Hematopoietic multipotent progenitor cell treated with erythropoietin and hydrocortisone succinate and interleukin-3 and kit ligand, for 15 days (in vitro differentiated cells): ENCODE measurements at places on chromosomes 6 and 20.

DNA sequence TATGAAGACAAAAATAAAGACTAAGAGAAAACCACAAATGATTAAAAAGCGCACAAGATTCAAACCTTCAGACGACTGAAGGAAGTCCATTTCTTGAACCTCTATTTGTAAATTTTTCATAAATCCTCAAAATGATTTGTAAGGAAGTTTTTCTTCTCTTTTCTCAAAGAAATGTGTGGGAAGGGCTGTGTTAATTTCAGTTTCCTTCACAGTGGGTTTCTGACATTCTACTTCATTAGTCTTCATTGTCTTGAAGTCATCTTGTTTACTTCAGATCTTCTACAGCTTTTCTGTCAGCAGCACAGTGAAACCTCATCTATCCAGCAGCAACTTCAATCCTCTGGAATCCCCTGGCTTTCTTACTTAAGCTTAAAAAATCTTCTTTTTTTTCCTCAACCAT lies 87.6 kb upstream of the MYLIP start:
- no peak for DNase-seq

DNA sequence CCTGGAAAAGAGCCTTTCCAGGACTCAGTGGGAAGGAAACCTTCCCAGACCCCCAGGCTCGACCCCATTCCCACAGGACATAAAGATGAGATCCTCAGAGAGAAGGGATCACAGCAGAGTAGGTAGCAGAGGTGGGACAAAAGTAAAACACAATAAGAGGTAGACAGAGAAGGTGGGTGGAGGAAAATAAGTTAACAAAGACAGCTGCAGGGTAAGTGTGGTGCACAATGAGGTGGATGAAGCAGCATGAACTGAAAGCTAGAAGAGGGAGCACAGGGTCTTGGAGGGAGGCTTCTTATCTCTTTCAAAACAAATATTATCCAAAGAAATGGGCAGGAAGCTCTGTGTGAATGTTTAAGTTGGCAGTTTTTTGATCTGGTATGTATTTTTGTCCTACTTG lies 14.0 kb upstream of the MAP7 start:
- no peak for DNase-seq

DNA sequence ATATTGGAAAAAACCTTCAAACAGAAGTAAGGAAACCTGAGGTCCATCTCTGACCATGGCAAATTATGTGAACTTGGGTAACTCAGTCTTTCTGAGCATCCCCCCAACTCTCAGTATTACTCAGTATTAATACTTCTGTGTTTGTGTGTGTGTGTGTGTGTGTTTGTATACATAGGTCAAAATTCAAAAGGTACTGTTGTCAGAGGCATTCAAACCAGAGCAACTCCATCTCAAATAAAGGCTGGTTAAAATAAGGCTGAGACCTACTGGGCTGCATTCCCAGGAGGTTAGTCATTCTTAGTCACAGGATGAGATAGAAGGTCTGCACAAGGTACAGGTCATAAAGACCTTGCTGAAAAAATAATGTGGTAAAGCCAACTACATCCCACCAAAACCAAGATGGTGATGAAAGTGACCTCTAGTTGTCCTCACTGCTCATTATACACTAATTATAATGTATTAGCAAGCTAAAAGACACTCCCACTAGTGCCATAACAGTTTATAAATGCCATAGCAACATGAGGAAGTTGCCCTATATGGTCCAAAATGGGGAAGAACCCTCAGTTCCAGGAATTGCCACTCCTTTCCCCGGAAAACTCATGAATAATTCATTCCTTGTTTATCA lies 33.3 kb upstream of the SLC22A16 start:
- no peak for DNase-seq

DNA sequence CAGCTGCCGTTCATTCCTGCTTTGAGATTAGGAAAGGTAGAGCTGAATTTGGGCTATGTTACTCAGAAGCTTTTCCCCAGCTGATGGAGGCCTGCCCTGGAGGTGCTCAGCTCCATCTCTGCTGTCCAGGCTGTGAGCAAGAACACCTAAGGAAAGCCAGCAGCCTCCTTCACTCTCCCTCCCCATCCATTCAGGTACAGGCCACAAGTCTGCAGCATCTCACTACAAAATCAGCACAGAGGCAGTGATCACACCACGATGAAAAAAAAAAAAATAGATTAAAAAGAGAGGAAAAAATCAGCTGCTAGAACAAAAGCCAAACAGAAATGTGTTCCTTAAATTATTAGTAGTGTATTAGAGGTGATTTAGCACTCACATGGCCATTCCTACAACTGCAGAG lies 515.0 kb downstream of the CDH26 start:
- DNase-seq = no peak

- no peak for DNase-seq
Observed at GRCh38 chr20:38275815-38276550, 15.4 kb upstream of the KIAA1755 start.

DNA sequence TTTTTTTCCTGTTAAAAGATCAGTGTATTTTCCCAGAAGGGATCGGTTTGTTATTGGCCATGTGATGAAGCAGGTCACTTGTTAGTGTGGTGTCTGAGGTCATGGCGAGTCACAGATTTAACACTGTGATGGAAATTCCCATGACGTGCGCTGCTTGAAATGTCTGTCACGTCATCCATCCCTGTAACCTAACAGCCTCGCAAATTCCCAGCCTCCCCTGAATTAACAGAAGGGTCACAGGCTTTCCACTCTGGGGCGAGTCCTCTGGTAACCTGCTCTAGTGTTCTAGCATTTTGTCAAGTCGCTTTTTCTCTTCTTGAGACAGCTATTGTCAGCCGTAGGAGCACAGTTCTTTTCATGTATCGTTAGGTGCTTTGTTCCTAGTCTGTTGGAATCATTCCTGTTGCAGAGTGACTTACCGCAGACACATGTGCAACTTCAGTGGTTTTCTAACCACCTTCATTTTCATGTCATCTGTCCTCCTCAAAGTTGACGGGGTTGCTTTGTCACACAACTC lies 137.2 kb downstream of the MAP3K4 start:
- DNase-seq = no peak

DNA sequence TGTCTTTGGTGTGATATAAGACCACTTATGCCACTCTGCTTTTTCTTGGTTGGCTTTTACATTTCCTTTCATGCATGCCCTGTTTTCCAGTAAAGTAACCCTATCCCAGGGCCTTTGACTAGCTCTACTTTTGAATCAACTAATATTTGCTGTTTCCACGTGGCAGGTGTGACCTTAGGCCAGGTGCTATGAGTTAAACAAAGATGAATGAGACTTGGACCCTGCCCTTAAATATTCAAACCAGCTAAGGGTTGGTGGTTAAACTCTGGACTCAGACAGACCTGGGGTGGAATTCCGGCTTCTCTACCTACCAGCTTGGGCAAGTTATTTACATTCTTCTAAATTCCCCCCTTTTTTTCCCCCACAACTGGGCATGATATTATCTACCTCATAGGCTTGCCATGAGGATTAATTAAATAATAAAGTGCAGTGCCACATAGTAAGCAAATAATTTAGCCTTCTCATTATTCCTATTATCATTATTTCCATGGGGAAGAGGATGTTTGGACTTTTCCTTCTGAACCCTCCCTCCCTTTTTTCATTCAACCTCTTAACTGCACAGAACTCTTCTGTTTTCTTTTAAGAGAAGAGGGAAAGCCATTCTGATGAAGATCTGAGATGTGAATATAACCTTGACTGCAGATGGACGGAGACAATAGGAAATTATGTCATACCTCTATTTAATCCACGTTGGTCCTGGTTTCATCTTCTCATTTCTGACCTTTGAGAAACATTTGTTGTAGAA lies 143.6 kb upstream of the TNFAIP3 start:
- DNase-seq = no peak

GRCh38 chr20:37351689-37352607 lies 6.0 kb downstream of the SRC start:
- DNase-seq = no peak

DNA sequence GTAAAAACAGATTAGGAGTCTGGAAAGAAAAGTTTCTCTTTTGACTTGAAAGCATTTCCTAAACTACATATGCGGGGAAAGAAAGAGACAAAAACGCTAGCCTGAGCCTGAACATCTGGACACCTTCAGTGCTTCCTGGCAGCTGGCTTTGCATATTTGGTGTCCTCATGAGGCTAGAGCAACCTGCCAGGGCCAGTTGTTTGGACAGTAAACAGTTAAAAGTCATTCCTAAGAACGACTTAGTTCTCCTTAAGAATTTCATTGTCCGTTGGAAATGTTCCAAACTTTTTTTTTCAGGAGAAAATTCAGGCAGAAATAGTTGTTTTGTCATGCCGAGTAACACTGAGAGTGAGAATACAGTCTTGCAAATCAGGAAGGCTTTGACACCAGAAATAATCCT lies 199.8 kb downstream of the SMOC2 start:
- no peak for DNase-seq

DNA sequence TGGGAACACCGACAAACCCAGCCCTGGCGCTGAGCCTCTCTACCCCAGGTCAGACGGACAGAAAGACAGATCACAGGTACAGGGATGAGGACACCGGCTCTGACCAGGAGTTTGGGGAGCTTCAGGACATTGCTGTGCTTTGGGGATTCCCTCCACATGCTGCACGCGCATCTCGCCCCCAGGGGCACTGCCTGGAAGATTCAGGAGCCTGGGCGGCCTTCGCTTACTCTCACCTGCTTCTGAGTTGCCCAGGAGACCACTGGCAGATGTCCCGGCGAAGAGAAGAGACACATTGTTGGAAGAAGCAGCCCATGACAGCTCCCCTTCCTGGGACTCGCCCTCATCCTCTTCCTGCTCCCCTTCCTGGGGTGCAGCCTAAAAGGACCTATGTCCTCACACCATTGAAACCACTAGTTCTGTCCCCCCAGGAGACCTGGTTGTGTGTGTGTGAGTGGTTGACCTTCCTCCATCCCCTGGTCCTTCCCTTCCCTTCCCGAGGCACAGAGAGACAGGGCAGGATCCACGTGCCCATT lies 15.3 kb downstream of the VEGFA start:
- no peak for DNase-seq

- DNase-seq = no peak
Observed at GRCh38 chr6:161333410-161333809, 59.5 kb upstream of the AGPAT4 start.

DNA sequence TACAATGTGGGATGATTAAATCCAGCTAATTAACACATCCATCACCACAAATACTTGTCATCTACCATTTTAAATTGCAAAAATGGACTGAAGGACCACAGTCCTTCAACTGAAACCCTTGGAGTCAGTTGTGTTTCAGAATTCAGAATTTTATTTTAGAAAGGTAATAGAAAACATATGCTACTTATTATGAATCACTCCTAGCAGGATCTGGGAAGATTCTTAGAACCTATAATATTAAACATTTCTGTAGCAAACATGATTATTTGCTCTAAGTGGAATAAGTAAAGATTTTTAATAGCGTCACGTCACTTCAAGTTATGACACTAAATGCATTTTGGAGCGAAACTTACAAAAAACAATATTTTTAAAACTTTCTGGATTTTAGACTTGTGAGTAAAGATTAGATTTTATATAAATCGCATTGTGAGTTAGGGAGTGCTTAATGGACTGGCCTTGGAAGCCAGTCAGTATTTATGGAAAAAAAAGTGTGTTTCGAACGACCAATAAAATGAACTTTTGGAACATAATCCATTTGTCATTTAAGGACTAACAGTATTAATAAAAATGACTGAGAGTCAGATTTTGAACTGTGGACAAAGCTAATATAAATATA lies 71.8 kb upstream of the PHACTR2 start:
- DNase-seq = no peak

GRCh38 chr6:38234934-38235682 lies 404.6 kb downstream of the BTBD9 start:
- no peak for DNase-seq

GRCh38 chr20:23686046-23686750 lies 2.6 kb downstream of the CST4 start:
- no peak for DNase-seq

DNA sequence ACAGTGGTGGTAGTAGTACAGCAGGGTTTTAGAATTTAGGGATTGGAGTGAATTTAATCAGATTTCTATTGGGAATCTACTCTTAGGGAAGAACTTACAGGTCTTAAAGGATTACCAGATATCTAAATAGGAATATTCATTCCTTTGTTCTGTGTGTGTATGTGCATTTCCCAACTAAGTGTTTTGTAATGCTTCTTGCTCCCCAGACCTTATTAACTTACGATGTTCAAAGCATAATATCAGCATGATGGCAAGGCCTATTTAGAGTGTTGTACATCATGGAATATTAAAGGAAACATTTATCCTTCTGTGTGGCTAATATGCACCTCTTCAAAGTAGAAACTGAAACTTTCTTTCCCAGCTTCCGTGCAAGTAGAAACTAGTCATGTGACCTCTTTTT lies 133.9 kb downstream of the EPM2A start:
- no peak for DNase-seq

DNA sequence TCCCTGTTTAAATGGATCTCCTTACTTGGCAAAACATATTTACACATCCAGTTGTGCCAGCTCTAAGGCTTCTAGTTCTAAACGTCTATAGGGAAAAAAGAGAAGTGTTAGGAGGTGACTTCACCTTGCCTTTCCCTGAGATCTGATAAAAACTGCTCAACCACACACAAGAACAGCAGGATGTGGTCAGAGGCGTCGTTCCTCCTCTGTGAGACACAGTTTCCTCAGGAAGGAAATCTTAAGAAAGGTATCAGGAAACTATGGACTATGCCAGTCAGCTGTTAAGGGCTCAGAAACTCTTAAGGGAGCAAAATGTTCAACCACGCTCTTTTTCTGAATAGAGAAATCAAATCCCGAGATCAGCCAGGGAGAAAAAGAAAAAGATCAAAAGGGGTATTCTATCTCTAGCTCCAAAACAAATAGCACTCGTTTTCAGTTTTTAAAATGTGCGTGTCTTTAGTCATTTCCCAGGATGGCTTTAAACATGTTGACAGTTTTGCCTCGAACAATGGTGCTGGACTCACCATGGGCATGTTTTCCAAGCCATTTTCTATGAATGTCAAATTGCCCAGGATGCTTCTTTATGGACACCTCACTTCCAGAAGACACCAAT lies 154.5 kb downstream of the HACE1 start:
- DNase-seq = no peak

DNA sequence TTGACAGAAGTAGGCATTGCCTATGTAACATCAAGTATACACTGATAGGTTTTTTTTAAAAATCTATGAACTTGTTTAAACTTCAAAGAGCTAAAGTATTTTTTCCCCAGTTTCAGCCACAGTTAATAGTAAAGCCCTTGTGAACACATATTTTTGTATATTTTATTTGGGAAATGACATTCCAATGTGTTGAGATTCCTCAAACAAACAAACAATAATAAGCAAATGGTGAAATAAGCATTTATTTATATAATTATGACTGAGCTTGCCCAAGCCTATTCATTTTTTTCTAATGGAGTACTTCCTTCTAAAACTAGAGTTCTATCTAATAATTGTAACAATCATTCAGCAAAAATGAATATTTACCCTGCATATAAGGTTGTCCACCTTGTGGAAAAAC lies 12.5 kb downstream of the SYCP2 start:
- DNase-seq = no peak
